ENCODE measurements at places on chromosomes 2 and 18.

DNA sequence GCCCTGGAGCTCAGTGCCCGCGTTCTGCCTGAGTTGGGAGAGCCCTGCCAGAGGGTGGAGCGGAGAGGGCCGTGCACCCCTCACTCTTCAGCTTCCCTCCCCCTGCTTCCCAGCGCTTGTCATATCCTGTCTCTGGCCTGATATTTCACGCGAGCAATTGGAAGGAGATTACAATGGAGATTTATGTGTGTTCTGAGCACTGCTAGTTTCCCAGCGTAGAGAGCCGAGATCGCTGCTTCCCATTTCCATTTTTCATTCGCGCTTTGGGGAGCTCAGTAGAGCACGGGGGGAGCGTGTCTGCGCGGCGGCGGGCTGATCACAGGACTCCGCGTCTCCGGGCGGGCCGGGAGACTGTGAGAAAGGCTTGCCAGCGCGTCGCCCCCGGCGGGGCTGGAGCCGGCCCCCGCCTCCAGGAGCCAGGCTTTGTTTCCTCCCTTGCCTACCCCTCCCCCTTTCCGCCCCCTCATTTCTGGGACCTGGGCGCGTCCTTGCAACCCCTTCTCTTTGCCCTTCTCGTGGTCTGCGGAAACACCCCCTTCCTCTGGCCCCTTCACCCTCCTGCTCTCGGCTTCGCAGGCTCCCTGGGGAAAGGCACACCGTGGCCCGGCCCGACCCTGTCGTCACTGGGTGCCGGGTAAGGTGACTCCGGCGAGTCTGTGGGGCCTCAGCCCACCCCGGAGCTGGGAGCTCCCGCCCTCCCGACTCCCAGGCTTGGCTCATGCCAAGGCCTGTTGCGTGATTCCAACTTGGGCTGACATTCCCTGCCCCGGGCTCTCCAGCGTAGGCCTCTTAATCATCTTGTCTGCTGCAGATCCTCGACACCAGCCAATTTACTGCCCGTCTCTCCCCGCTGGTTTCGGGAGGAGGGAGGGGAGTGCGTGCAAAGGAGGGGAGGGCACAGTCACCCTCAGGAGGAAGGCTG, 5.8 kb downstream of the DLX2 start:
- DNase-seq = no peak

DNA sequence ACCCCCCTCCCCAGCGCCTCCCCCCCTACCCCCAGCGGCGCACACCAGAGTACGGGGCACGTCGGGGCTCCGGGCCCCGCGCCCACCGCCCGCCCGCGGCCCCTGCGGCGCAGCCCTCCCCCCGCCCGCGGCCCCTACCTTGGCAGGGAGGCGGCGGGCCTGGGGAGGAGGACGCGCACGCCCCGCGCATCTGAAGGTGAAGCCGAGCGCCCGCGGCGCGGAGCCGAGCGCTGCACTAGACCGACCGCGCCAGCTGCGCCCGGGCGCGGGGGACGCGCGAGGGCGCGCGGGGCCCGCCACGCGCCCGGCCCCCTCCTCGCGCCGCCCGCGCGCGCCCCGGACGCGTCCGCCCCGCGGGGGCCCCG, at the start of gene ZNF516:
ZNF516 (minus strand) TSS at position 237 of the 365 bp plus-strand sequence. CDS start 52,188 bp downstream, outside the sequence.
- DNase-seq = no peak

DNA sequence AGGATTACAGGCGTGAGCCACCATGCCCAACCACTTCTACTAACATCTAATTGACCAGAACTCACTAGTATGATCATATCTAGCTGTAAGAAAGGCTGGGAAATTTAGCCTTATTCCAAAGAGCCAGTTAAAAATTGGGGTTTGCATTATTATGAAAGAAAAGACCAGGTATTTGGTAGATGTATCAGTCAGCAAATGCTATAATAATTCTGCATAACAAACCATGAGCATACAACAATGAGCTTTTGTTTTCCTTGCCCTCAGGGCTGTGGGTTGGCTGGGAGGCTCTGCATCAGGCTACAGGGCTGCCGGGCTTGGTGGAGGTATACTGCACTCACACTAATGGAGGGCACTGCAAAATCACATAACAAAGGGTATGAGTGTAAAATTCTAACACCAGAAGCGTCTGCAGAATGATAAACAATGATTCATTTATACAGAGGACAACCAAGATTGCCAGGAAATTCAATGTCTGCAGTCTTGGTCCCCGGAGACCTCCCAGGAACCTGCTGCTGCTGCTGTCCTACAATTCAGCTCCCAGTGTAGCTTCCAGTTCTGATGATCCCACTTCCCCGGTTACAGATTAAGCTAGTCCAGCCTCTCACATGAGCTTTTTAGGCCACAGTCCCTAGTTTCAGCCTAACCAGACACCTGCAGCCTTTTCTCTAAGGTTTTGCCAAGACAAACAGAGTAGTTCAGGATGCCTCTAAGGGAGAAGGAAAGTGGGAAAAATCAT, 32.2 kb upstream of the ST3GAL5 start:
- no peak for DNase-seq

GRCh38 chr18:6755107-6755506, 25.6 kb downstream of the ARHGAP28 start:
- no peak for DNase-seq

DNA sequence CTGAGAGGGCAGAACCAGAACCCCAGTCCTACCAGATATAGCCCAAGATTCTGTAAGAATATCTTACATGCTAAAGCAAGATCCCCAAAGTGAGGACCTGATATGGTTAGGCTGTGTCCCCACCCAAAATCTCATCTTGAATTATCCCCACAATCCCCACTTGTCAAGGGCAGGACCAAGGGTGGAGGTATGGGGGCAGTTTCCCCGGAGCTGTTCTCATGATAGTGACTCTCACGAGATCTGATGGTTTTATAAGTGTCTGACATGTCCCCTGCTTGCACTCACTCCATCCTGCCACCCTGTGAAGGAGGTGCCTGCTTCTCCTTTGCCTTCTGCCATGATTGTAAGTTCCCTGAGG, 19.9 kb downstream of the TTC32 start:
- DNase-seq = no peak

- no peak for DNase-seq
Observed at GRCh38 chr18:46630160-46630559, 26.9 kb downstream of the LOXHD1 start.

- no peak for DNase-seq
Observed at GRCh38 chr18:79682481-79682880, 2.9 kb downstream of the CTDP1 start.

GRCh38 chr2:219386532-219387280, 1.0 kb downstream of the DNPEP start:
- DNase-seq = no peak

GRCh38 chr2:223625652-223626051, 23.5 kb upstream of the SCG2 start:
- DNase-seq = no peak

- DNase-seq = no peak
Observed at GRCh38 chr18:39751161-39751560, 2185.6 kb upstream of the CELF4 start.

DNA sequence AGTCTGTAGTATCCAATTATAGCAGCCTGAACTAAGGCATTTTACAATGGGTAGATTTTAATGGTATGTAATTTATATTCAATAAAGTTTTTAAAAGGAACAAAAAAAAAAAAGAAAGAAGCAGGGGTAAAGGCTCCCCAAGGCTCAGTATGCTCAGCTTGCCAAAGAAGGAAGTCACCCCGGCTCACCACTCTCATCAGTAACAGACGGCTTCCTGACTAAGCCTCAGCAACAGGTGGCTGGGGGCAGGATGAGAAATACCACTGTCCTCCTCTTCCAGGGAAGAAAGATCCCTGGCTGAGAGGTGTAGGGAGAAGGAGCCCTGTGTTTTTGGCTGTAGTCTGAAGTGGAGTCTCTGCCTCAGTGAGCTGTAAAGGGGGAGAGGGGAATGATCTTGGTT, 121.2 kb downstream of the ARHGEF4 start:
- no peak for DNase-seq

- DNase-seq = no peak
Observed at GRCh38 chr2:127640082-127641072, 5.6 kb upstream of the GPR17 start.

DNA sequence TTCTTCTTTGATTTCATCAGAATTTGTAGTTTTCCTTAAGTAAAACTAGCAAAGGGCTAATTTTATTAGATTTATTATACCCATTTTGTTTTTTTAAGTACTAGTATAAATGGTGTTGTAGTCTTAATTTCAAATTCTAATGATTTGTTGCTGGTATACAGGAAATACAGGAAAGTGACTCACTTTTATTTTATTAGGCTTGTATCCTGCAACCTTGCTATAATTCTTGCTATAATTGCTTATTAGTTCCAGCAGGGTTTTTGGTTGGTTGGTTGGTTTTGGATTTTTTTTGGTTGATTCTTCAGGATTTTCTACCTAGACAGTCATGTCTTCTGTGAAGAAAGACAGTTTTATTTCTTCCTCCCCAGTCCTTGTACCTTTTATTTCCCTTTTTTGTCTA, 110.6 kb upstream of the IL1R2 start:
- no peak for DNase-seq

DNA sequence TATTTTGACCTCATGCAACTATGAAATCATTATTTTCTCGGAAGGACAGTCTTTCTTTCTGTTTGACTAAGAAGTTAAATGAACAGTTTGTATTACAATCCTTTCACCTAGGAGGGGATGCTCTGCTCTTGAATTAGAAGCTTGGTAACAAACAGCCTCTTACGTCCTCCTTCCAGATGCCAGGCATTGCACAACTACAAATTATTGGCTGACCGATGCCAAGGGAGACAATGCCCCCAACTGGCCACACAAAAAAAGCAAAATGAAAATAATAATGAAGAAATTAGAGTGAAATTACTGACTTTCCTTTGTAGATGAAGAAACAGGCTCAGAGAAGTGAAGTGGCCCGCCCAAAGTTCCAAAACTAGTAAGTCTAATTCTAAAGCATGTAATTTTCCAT, 177.9 kb downstream of the CYRIA start:
- DNase-seq = no peak

All from NCI-H187 treated with DMSO at 0.1 percent for 48 hours (cell line).